ENCODE measurements at places on chromosomes 7 and 10.

- ATAC-seq = no peak
These were observed 153.2 kb downstream of the BTAF1 start for GRCh38 chr10:92076722-92077121.

- ATAC-seq = peak; percentile 42
These were observed 69.8 kb upstream of the KCTD7 start for GRCh38 chr7:66558660-66559465.

DNA sequence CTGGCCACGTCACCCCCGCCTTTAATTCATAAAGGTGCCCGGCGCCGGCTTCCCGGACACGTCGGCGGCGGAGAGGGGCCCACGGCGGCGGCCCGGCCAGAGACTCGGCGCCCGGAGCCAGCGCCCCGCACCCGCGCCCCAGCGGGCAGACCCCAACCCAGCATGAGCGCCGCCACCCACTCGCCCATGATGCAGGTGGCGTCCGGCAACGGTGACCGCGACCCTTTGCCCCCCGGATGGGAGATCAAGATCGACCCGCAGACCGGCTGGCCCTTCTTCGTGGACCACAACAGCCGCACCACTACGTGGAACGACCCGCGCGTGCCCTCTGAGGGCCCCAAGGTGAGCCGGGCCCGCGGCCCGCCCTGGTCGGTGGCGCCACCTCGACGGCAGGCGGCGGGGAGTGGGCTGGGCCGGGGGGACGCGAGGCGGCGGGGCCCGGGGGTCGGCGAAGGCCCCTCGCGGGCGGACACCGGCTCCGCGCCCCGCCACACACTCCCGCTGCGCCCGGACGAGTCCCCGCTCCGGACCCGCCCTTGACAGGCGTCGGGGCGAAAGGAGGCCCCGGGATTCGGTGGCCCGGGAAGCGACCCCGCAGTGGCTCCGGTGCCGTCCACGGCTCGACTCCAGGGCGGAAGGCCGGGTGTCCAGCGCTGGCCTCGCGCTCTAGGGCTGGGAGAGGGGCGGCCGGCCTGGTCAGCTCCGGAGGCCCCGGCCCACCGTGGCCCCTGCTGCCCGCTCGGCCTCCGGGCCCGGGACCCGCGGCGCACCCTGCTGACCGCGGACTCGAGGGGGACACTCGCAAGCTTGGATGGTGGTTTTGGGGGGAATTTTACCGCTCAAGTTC lies 557 bp downstream of the BAG3 start:
- ATAC-seq = no peak

DNA sequence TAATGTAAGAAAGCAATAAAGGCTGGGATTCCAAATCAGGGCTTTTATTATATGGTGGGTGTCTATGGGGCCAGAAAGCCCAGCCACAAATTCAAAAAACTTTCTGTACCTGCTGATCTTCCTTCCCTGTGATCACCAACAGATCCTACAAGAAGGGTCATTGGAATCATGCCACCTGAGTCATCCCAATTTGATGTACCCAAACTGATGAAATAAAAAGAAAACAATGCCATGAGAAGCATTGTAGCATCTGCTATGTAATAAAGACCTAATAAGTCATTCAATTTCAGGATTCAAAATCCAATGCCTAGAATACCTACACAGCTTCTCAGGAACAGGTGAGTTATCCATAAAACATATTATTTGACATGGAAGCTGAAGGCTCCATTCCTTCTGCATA lies 228.8 kb downstream of the DKK1 start:
- no peak for ATAC-seq

DNA sequence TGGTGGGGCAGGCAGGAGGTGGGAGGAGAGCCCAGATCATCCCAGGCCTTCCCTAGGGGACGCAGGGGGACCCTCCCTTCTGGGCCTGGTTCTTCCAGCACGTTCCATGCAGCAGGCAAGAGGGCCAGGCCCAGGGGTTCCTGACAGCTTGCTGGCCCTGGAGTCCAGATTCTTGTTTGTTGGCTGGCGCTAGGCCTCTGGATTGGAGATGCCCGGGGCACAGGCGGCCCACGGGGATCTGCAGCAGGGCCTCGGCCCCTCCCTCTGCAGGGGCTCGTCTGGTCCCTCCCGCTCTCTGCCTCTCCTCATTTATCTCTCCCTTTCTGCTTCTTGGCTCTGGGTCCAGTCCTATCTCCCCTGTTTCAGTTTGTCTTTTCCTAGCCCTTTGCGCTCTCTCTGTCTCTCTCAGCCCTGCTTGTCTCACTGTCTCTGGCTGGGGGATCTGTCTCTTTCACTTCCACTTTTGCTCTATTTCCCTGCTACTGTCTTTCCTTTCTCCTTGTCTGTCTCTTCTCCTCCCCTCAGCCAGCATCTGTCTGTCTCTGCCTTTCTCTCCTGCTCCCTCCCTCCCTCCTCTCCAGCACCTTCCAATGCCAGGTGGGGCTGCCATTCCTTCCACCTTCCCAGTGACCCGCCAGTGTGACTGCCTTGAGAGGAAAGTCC lies 1.1 kb upstream of the AQP1 start:
- no peak for ATAC-seq

DNA sequence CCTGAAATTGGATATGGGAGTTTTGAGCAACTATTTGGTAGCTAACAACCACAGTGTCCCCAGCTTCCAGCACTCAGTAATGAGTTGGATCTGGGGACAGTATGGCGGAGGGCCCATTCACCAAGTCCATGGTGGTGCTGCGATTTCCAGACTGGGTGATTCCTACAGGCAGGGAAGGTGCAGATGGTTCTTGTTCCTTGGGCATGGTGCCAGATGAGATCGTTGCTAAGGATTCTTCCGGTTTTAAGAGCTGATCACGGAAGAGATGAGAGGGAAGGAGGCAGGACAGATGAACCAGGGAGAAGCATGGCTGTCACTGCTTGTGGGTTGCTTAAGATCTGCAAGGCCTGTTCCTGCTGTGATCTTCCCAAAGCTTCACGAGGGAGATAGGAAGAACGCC lies 380.3 kb downstream of the TCERG1L start:
- ATAC-seq = no peak

GRCh38 chr7:77395626-77396025 lies 20.5 kb downstream of the GSAP start:
- no peak for ATAC-seq

DNA sequence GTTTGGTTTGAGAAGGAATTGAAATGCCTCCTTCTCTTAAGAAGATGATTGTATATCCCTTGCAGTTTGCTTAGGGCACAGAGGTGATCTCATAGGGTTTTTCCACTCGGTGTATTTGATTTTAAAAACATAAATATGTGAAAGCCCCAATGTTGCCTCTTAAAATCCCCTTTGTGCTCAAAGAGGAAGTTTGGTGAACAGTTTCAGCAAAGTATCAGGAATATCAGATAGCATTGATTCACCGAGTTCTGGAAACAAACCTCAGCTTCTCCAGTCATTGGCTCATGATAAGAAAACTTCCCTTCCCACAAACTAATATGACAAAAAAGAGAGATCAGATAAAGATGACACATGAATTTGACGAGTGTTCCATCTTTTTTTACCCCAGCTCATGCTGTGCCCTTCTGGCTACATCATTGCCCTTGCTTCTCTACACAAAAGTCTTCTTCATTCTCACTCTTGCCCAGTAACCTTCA lies 20.1 kb upstream of the SMNDC1 start:
- peak; percentile 4 for ATAC-seq

- peak; percentile 84 for ATAC-seq
These were observed 20.2 kb upstream of the SMC3 start for GRCh38 chr10:110547139-110547761.
